Gastrocnemius medialis (tissue), 4 donors: ENCODE measurements at places on chromosomes 4 and X. TPM values are rescaled to one million over a fixed set of nuclear protein-coding genes. Genes with fewer than 3 reads are reported as not detected.
A peak's percentile ranks its signal among the peaks of the same experiment; 100 is the strongest.

- DNase-seq, result no peak
- no peaks in the 10 kb centered on the region for H3K4me1 ChIP-seq
- no peak within 1 kb of the TSS for H3K27ac ChIP-seq
- H3K36me3 ChIP-seq, result no peaks in the 10 kb centered on the region
- H3K27me3 ChIP-seq, result no peaks in the 10 kb centered on the region
- H3K4me3 ChIP-seq, result no peak within 1 kb of the TSS
These were observed at the start of gene TLR10 for GRCh38 chr4:38782452-38783108. Gene TLR10 (minus strand): TSS chr4:38782990. CDS start chr4:38775590, 7,400 bp downstream.

- peaks cover 7% of the 10 kb centered on the region for H3K27me3 ChIP-seq
- H3K4me1 ChIP-seq, result no peaks in the 10 kb centered on the region
- H3K27ac ChIP-seq, result peak within 1 kb of the TSS; percentile 61
- peak within 1 kb of the TSS; percentile 42 for H3K4me3 ChIP-seq
- no peak for DNase-seq
These were observed at the start of gene EDNRA for GRCh38 chr4:147480891-147481576. Gene EDNRA (plus strand): TSS chr4:147481097. CDS start chr4:147485682, 4,585 bp downstream.

DNA sequence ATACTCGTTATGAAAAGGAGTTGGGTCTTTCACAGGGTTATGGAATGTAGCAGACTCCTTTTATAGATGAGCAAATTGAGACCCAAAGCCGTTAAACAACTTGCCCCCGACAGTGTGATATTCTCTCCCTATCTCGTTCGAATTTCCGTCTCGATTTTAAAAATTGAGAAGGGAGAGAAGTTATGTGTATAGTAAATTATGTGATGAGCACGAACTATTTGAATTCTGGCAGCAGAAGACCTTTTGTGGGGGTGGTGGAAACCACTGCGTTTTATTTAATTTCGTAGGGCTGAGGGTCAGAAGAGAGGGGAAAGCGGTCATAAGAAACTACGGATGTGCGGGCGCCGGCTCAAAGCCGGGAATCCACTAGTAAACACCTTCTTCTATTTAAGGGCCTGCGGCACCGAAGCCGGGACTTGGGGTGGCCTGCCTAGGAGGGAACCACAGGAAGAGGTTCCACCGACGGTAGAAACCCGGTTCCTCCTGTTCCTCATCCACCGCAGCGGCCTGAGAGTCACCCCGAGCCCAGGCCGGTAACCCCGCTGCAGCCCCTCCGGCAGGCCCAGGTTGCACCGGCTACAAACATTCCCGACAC lies 1.5 kb upstream of the DDX3X start:
- peak overlapping the region; percentile 99 for H3K27ac ChIP-seq
- peaks cover 3% of the 10 kb centered on the region for H3K36me3 ChIP-seq
- DNase-seq, result no peak
- no peaks in the 10 kb centered on the region for H3K4me1 ChIP-seq
- H3K4me3 ChIP-seq, result peak overlapping the region; percentile 95

DNA sequence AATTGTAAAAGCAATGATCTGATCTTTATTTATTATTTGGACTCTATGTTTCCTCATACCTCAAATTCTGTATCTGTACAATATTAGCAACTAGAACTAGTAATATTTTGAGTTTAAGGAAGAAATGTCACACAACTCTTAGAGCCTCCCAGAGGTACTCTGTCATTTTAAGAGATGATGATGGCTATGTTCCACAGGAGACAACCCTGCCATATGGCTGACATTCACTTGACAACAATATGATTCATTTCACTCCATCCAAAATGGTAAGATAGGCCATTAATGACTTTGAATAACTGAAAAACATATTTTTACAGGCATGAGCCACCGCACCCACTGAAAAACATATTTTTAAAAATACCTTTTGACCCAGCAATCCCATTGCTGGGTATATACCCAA lies 190.3 kb downstream of the MAML3 start:
- peaks cover 4% of the 10 kb centered on the region for H3K4me1 ChIP-seq
- no peak for DNase-seq
- no peak overlapping the region for H3K27ac ChIP-seq

DNA sequence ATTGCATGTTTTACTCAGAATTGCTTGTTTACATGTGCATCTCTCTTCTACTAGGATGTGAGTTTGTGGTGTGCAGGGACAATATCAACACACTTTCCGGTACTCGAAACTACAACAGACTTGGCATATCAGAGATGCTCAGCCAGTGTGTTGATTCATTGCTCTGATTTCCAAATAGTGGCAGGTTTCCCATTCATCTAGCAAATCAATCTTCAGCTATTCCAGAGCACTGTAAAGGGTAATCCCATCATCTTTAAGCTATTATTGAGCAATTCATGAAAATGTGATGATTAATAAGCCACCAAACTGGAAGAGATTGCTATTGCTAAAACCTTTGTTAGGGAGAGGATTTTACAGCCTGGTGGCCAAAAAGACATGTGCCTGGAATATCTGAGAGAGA lies 574.2 kb upstream of the CPEB2 start:
- no peak for DNase-seq
- no peaks in the 10 kb centered on the region for H3K36me3 ChIP-seq
- H3K27ac ChIP-seq, result no peak overlapping the region
- no peaks in the 10 kb centered on the region for H3K27me3 ChIP-seq

- no peak for DNase-seq
- H3K36me3 ChIP-seq, result no peaks in the 10 kb centered on the region
- H3K27ac ChIP-seq, result no peak overlapping the region
- H3K4me3 ChIP-seq, result no peak overlapping the region
- H3K27me3 ChIP-seq, result no peaks in the 10 kb centered on the region
These were observed 21.5 kb downstream of the FAM114A1 start for GRCh38 chr4:38889143-38889542.

GRCh38 chr4:131584587-131584986 lies 1564.5 kb upstream of the PCDH10 start:
- H3K4me3 ChIP-seq, result no peak overlapping the region
- no peaks in the 10 kb centered on the region for H3K36me3 ChIP-seq
- H3K27ac ChIP-seq, result no peak overlapping the region
- no peak for DNase-seq
- H3K4me1 ChIP-seq, result no peaks in the 10 kb centered on the region

Gene DMRTC1
- total RNA-seq, result not detected

Gene SYTL4
- 4.0 TPM for total RNA-seq

Gene GYG2
- 0.92 TPM for total RNA-seq

Gene CDS1
- not detected for total RNA-seq

Gene ZNF141
- 2.3 TPM for total RNA-seq

Gene LDOC1
- total RNA-seq, result 1.0 TPM
